ENCODE measurements at places on chromosomes 2 and 18.

GRCh38 chr18:10271481-10271880, 183.0 kb upstream of the APCDD1 start:
- no peak for DNase-seq

- no peak for DNase-seq
Measured at GRCh38 chr18:67776929-67777328, 260.4 kb upstream of the DSEL start.

GRCh38 chr2:61018318-61018755, 282 bp upstream of the PUS10 start:
- DNase-seq, result no peak

DNA sequence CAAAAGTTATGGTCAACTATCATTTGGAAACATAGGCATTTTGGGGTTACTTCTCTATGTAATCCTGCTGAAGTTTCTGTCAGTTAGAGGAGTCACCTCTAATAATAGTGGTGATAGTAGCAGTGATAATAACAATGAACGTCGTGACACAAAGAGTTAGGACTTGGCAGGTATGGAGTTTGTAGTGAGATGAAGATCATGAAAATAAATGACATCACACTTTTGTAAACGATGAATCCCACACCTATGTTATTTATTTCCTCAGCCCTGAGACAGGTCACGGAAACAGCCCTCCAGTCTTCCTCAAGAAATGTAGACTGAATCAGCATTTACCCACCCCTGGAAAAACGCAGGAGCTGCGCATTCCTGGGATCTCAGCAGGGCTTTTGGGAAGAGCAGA, 38.8 kb downstream of the TSN start:
- no peak for DNase-seq

DNA sequence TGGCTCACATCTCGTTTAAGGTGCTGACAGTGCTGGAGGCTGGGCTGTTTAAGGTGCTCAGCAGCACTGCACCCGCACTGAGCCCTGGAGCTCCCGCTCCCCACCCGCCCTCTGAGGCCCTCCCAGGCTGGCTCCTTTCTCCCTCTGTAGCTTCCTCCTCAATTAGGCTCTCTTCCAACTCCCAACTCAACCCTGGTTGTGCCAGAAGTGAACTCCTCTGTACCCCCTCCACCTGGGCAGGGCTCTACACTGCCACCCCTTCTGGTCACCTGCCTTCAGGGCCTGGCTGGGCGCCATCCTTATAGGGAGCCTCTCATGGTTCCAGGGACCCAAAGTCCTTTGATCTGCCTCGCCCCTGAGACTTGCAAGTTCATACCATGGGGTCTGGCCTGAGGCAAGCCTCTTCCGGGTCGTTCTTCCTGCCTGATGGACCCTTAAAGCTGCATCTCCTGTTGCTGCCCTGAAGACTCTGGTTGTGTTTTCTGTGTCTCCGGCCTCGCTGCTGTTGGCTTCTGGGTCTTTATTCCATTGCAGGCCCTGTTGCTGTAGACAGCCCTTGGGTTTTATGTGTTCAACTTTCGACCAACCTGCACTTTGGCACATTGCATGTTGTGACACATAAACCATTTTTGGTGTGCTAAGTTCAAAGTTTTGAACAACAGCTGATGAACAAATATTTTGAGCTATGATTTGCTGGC, 199.6 kb downstream of the LDLRAD4 start:
- DNase-seq, result no peak

All from GM04504 (cell line).